ENCODE measurements at places on chromosomes 5 and 9.

DNA sequence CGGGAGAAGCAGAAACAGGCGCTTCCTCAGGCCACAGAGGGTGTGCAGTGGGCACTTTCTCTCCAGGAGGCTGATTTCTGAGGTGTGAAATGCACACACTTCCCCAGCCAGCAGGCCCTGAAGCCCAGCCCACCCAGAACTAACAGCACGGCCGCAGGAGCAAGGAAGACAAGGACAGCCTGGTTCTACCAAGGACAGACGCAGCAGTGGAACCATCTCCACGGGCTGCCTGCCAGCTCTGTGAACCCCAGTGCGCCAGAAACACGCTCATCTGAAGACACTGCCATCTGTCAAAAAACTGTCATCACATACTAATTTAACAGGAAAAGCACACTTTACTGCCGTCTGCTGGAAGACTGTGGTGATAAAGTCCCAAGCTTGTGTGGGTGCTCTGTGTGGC, 40.7 kb downstream of the MAPK9 start:
- no peak for DNase-seq

- DNase-seq, result no peak
These were observed 17.2 kb upstream of the PDCD1LG2 start for GRCh38 chr9:5492965-5493678.

DNA sequence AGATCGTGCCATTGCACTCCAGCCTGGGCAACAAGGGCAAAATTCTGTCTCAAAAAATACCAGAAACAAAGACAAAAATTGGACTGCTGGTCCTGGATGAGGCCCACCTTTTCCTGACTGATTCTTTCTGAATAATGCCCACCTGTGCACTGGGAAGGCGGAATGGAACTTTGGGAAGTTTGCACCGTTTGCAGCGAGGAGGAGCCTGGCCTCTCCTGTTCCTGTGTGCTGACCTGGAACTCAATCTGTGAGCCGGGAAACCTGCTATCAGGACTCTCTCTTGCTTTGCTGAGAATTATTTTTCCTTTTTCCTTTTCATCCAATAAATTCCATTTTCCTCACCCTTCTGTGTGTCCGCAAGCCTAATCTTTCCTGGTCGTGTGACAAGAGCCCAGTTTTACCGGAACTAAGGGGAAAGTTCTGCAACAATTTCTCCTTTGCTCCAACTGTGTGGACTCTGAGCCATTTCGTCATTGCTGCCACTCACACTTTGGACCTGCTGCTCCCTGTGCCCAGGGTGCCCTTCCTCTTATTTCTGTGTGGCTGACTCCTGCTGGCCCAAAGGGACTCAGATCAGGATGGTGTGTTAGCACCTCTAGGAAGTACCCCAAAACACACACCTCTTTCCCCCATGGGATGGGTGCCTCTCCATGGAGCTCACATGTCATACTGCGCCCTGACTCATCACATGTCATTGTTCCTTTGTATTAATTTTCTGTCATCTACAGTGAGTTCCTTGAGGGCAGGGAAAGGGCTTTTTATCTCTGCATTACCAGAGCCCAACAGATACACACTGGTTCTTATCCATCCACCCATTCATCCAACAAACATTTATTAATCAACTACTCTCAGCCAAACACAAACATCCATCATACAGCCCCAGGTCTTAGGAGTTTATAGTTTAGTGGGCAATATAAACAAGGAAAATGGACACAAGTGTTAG, 4.7 kb upstream of the GLRX start:
- no peak for DNase-seq

- no peak for DNase-seq
These were observed 196.3 kb downstream of the CSNK1G3 start for GRCh38 chr5:123708074-123708806.

DNA sequence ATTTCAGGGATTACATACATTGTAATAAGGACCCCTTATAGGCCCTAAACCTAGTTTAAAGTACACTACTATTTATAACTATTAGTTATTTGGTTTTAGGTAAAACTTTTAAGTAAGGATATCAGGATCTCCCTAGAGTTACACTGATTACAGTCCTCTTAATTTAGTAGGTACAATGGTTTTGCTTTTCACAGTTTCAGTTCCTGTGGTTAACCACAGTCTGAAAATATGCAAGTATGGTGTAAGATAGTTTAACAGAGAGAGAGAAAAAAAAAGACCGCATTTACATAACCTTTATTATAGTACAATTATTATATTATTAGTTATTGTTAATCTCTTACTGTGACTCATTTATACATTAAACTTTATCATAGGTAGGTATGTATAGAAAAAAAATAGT, 725.3 kb upstream of the PTPRD start:
- DNase-seq, result no peak

DNA sequence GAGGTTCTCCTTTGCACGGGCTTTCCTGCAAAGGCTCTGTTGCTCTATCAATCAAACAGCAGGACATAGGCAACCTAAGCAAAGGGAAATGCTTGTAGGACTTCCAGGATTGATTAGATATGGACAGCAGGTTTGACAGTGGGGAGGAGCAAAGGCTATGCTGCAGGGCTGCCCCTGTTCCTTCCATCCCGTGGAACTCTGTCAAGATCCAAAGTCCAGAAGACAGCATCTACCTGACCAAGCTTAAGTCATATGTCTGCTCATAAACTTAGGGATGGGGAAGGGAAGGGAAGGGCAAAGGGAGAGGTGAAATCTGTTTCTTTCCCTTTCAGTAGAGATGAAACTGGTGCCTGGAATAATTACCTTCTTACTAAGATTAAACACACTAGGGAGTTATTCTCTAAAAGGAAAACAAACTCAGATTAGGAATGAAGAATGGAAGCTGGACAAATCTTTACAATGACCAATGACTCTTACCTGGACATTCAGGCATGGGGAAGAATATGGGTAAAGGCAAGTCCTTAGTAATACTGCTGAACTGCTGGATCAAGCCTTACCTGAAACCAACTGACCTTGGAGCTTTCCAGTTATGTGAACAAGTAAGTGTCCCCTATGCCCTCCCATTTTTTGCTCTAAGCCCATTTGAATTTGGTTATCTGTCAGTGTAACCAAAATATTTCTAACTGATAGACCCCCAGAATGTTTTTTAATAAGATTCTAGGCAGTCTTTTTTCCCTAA, 8.4 kb upstream of the ACOT12 start:
- no peak for DNase-seq
